Kidney epithelial cell (primary cell): ENCODE measurements at places on chromosomes 12 and 14. TPM values are rescaled to one million over a fixed set of nuclear protein-coding genes. Genes with fewer than 3 reads are reported as not detected.

UBE2N gene
- total RNA-seq: 59.6 and 68.7 TPM in 2 replicates

C1QL4 gene
- not detected in 2 replicates for total RNA-seq

OVCH1 gene
- not detected in 2 replicates for total RNA-seq

SCN8A gene
- total RNA-seq: 1.3 and 3.1 TPM in 2 replicates

FKBP3 gene
- 40.7 and 44.7 TPM in 2 replicates for total RNA-seq

ARL6IP4 gene
- 250 and 289 TPM in 2 replicates for total RNA-seq

SETD1B gene
- 8.1 and 9.6 TPM in 2 replicates for total RNA-seq

AGAP2 gene
- under 0.01 TPM in 1 of 2 replicates, not detected in the other for total RNA-seq

MIP gene
- total RNA-seq: not detected in 2 replicates

CNTN1 gene
- total RNA-seq: 0.27 and 1.5 TPM in 2 replicates

TMCC3 gene
- total RNA-seq: 22.8 and 24.1 TPM in 2 replicates

DIO3 gene
- total RNA-seq: 0.13 and 0.27 TPM in 2 replicates

STYK1 gene
- total RNA-seq: 1.1 and 1.5 TPM in 2 replicates

SLC5A8 gene
- not detected in 2 replicates for total RNA-seq

RNASE4 gene
- 4.2 and 5.6 TPM in 2 replicates for total RNA-seq

TPPP2 gene
- total RNA-seq: not detected in 2 replicates

DCN gene
- 2.9 and 3.1 TPM in 2 replicates for total RNA-seq

SLC25A21 gene
- 2.1 and 51.1 TPM in 2 replicates for total RNA-seq

CCDC38 gene
- 0.07 TPM in 1 of 2 replicates, not detected in the other for total RNA-seq

CDH24 gene
- total RNA-seq: 5.9 and 7.0 TPM in 2 replicates

KCNK10 gene
- 0.04 and 0.14 TPM in 2 replicates for total RNA-seq
